ENCODE measurements at places on chromosomes 2 and 18.

DNA sequence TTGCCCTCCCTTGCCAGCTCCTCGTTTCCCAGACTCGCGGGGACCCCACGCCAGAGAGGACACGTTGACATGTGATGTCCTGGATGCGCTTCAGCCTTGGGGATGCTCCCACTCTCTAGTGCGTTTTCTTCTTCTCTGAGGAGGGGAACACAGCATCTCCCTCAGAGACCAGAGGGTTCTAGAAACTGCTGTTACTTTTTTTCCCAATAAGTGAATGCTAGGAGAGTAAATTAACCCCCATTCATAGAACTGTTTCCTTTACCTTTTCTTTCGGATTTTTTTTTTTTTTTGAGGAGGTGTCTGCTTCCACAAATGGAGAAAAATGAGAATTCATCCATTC is 370 bp upstream of the EFEMP1 start:
- no peak for DNase-seq

DNA sequence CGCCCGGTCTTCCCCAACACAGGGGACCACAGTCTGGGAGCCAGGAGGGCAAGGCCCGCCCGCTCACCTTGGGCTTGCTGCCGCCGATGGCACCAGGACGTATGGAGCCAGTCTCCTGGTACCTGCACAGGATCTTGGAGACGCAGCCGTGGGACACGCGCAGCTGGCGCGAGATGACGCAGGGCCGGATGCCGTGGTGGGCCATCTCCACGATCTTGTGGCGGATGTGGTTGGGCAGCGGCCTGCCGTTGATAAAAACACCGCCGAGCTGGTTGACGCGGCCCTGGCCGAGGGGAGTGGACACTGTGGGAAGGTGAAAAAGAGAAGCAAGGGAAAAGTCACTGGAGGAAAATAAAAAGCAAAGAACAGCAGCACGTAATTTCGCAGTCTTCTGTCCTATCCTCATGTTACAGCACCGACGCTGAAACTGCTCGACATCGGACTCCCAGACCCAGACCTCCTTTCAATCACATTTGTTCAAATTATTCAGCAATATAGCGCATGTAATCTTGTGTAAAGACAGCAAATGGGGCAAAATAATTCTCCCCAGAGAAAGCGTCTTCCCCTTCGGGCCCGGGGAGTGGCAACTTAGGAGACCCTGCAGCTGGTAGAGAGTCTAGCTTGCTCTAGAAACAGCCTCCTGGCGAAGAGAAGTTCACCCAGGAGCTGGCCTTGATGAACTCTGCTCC is 1.7 kb downstream of the PAX3 start:
- DNase-seq = no peak

- DNase-seq = no peak
Observed at GRCh38 chr18:26893996-26894395, 28.5 kb upstream of the AQP4 start.

DNA sequence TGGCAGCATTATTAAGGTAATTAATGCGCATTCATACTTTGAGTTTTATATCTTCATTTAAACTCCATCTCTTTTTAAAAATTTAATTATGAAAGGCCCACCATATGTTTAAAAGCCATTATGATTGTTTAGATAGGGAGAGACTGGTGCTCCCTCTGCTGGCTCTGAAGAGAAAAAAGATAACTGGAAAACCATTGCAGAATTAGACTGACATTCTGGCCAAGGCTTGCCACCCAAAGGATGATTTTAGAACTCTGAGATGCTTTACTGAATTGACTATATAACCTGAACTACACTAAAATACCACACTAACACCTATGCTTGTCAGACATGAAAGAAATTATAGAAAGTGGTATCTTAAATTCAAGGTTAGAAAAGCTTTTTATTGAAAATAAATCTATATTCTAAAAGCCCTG is 127.6 kb upstream of the SPOPL start:
- DNase-seq = peak; percentile 32

DNA sequence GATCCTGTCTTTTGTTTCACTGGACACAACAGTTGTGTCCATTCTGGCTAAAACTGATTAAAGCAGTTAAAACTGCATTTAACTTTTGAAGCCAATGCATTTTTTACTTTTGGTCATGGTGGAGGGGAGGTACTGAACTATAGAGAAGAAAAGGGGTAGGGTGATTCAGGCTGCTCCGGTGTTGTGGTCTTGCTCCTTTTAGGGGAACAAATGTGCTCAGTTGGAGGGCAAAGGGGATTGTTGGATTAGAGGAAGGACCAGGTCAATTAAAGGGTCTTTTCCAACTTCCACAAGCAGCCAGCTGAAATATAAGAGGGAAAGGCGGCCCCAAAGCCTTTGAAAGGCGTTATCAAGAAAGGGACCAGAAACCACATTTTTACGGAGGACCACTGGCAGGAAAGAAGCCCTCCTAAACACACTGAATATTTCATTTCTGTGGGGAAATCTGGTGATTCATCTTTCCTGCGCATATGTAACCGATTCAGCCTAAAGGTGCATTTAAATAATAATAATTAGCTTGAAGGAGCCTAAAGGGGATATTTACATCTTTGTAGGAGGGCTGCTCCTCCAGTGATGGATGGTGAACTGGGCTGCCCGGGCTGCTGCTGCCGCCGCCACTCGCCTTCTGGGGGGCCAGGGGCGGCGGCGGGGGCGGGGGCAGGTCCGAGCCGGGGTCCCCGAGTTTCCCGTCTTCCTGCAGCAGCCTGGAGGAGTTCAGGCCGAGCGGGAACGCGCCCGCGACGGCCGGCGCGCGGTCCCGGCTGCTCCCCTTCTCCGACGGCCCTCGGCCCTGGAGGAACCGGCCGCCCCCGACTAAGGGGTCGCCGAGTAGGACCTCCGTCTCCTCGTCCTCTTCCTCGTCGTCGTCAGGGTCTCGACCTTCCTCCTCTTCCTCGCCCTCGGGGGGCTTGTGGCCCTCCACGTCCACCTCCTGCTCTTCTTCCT is 5.2 kb downstream of the SKOR2 start:
- DNase-seq = no peak

DNA sequence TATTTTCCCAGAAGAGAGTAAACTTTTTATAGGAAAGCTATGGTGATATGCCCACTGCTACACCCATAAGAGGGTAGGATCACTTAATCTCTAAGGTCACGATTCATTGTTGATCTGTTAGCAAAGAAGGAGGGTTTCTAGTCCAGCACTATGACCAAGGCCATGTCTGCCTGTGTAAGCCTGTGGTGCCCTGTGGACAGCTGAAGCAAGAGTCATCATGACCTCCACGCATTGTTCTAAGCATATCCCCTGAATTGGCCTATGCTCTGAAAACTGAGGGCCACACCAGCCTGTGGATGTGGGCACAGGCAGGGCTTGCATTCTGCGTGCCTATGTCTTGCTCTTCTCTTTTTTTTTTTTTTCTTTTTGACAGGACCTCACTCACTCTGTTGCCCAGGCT is 89.8 kb upstream of the SMIM21 start:
- no peak for DNase-seq

All from GM20000 (cell line).